ENCODE measurements at places on chromosomes 7 and 10.

- no peak for DNase-seq
Measured at GRCh38 chr10:64873959-64874358, 1352.8 kb downstream of the REEP3 start.

DNA sequence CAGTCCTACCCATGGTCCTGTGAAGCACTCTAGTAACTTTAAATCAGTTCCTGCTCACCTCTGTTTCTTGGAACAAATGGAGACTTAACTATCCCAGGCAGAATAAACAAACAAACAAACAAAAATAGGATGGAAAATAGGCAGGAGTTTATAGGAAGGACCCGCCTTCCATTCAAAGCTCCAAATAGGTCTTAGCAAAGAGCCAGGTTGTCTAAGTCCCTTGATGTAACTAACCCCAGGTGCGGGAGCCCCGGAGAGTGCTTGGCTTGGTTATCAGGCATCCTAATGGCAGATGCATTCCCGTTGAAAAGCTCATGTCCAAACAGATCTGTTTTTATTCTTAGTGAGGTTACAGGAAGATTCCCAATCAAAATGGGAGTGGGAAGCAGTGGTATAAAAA, 2.2 kb downstream of the IFIT2 start:
- DNase-seq = no peak

DNA sequence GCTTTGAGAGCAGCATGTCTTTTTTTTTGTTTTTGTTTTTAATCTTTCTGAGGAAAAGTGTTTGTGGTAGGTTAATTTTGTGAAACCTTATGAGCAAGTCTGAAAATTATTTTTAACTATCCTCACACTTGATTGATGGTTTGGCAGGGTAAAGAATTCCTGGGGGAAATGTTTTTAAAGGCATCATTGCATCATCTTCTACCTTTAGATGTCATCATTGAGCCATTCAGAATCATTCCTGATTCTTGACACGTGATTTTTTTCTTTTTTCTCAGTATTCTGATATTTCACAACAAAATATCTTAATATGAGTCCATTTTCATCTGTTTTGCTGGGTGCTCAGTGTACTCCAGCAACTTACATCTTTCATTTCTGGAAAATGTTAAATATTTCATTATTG, 28.3 kb downstream of the PALS2 start:
- no peak for DNase-seq

DNA sequence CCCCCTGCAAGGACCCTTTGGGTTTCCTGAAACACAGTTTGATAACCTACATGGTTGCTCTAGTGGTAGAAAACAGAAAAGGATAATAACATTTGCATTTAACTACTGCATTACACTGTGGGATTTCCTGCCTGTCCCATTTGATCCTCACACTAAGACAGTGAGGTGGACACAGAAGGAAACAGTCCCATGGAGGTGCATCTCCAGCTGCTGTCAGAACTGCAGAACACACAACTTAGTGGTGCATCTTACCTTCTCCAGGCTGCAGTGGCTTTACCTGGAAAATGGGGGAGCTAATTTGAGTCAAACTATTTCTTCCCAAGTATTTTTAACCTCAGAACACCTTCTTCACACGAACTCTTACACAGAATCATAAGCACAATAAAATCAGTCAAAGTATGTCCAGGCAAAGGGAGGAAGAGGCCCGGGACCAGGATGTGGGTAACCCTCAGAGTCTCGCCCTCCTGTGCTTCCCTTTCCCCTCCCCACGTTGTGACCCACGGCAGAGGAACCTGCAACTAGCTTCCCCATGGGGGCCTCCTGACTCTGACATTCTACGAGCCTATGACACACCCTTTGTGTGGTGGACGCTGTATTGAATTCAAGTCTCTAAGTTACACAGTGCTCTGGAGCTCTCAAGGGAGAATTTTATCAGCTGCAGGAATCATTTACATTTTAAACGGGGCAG, 33.7 kb downstream of the SCRN1 start:
- no peak for DNase-seq

DNA sequence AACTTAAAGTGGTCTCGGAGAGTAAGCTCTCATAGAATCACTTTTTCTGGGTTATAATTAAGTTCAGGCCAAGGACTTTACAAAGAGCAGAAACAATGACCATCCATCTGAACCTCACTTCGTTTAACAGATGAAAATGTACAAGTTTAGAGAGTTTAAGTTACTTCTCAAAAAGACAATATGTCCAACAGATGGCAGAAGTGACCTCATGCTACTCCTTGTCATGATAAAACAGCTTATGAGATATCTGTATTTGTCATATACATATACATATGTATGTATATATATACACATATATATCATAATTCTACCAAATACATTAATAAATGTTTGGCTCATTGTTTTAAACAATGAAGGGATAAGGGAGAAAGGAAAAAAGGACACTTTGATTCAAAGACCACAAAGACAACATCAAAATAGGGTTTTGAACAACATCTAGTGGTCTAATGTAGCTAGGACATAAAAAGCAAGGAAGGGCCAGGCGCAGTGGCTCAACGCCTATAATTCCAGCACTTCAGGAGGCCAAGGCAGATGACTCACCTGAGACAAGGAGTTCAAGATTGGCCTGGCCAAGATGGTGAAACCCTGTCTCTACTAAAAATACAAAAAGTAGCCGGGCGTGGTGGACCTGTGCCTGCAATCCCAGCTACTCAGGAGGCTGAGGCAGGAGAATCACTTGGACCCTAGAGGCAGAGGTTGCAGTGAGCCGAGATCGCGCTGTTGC, 17.8 kb downstream of the NAPEPLD start:
- no peak for DNase-seq

- no peak for DNase-seq
Measured at GRCh38 chr10:63200431-63200830, 67.3 kb downstream of the NRBF2 start.

DNA sequence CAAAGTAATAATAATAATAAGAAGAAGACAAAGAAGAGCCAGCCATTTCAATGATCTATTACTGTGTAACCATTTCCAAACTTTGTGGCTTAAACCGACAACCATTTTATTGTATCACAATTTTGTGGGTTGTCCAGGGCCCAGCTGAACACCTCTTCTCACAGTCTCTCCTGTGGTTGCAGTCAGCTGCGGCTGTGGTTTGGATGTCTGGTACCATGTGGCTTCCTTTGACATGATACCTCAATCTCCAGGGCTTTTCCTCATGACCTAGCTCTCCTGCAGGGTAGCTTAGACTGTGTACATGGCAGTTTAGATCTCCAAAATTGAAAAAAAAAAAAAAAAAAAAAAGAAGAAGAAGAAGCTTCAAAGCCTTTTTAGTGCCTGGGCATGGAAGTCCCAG, 72.6 kb upstream of the NFKB2 start:
- peak; percentile 25 for DNase-seq

GRCh38 chr7:1386623-1387220, 72.5 kb downstream of the MICALL2 start:
- no peak for DNase-seq

DNA sequence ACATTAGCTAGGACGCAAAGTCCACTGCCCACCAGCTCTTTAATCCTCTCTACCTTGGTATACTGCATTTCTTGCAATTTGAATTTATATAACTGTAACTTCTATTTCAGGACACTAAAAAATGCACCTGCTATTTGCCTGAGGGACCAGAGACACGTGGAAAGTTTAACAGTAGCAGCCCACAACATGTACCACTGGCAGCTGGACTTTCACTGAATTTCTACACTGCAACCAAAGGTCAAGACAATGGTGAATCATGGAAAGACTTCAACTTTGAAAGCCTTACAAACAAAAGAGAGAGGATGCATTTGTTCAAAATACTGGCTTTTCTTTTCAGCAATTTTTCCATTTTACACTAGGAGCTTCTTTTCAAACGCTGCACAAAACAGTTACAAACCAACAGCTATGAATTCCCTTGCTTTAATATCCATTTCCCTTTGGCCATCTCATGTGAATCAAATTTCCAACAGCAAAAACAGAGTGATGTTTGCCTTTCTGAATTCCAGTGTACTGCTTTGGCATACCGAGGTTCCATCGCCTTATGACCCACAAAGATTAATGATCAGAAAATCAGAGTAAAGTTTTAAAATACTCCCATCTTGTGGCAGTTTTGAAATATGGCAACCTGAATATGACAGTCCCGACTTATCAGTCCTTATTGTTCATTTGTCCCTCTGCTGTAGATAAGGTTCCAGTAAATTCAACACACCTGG, 29.9 kb upstream of the HNRNPH3 start:
- DNase-seq = no peak

DNA sequence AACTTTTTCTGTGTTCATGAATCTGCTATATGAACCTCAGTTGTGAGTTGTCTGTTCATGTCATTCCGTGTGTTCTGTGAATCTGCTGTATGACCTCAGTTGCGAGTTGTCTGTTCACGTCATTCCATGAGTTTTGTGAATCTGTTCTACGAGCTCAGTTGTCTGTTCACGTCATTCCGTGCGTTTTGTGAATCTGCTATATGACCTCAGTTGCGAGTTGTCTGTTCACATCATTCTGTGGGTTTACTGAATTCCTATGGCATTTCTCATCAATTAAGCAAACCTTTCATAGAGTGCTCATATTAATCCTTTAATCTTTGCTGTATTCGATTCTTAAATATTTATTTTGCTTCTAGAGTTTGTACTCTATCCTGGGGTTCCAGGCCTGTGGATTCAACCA, 150.6 kb downstream of the DIP2C start:
- DNase-seq = no peak

GRCh38 chr7:71388181-71388580, 256.2 kb downstream of the GALNT17 start:
- no peak for DNase-seq

GRCh38 chr10:525565-526315, 163.7 kb downstream of the DIP2C start:
- no peak for DNase-seq

- no peak for DNase-seq
Measured at GRCh38 chr7:139913021-139913844, 84.2 kb downstream of the TBXAS1 start.

- no peak for DNase-seq
Measured at GRCh38 chr7:106041140-106041717, 70.9 kb downstream of the SYPL1 start.

GRCh38 chr10:114519756-114520293, 115.5 kb upstream of the AFAP1L2 start:
- no peak for DNase-seq

- DNase-seq = no peak
Measured at GRCh38 chr7:146926841-146927240, 810.2 kb downstream of the CNTNAP2 start.

- DNase-seq = no peak
Measured at GRCh38 chr7:151754142-151754590, 122.7 kb downstream of the PRKAG2 start.

GRCh38 chr10:68302503-68302823, 29.4 kb upstream of the HNRNPH3 start:
- no peak for DNase-seq

DNA sequence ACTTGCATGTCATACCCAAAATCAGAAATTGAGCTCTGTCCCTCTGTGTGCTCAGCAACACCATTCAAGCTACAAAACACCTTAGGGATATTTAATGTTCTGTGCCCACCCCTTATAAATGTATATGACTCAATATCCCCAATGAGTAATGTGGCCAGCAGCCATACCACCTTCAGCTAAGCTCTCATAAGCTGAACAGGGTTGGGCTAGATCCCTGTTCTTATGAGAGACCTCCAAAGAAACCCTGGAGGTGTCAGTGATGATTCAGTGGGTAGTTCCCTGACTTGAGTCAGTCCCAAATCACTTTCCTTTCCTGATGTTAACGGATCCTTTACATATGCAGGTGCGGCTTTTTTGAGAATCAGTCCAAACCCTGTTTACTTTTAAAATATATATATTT, 253.8 kb downstream of the CREB5 start:
- DNase-seq = no peak

GRCh38 chr7:158648787-158649186, 55.8 kb downstream of the NCAPG2 start:
- DNase-seq = no peak

DNA sequence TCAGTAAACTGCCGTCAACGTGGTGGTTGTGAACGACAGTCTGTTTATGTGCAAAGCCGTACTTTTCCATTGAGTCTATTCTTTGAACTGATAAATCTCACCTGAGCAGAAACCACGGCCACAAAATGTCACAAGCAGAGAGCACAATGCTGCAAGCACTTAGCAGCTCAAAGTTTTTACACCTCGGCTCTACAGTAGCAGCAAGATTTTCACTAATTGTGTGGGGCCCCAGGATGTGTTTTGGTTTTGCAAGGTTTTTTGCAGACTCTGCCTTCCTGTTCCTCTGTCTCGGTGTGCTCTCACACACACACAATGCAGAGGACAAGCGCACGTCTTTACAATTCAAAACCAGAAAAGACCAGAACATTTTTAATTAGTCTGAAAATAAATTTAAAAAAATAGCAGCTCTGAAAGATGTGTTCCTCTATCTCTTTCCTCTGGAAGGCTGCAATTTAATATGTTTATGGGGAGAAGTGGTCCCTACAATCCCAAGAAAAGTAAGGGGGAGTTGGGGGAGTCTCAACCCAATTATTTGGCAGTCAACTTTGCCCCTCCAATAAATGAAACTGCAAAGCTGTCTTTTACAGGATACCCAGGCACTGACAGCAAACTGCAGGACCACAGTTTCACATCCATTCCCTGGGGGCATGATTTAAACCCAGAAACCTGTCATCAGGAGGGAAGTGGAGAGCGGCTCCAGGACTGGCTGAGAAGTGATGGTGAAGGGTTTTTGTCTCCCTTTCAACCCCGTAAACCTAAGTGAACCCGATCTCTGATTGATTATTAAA, 73.8 kb upstream of the SFMBT2 start:
- DNase-seq = no peak

DNA sequence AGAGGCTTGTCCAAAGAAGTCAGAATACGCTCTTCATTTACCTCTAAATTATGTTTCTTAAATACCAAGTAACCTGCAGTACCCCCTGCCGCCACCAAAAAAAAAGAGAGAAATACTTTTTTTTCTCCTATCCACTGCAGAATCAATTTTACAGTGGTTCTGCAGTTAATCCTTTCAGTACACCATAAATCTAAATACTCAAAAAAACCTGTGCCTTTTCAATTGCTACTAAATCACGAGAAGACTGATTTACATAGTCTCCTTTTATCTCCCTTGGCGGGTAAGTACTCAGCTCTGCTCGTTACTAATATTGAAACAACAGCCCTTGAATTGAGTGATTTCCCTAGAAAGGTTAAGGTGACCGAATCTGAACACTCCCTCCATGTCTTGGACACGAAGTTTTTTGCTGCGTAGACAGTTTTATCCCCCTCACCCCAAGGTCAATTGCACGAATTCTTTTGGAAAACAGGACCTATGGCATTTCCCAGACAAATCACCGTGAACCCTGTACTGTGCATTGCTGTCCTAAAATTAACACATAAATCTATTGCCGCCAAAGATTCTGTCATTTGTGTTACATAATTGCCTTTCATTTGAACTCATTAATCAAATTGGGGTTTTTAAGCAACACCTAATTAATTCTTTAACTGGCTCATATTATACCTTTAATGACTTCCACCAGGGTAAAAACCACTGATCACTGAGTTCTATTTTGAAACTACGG, 512 bp upstream of the VIM start:
- DNase-seq = no peak

- no peak for DNase-seq
Measured at GRCh38 chr7:24905996-24906770, 73.8 kb downstream of the OSBPL3 start.

- no peak for DNase-seq
Measured at GRCh38 chr7:75980430-75981202, 13.8 kb downstream of the TMEM120A start.

- no peak for DNase-seq
Measured at GRCh38 chr7:155405399-155406318, 52.3 kb upstream of the EN2 start.

Measured in stimulated activated CD4-positive, alpha-beta T cell treated with anti-CD3 and anti-CD28 coated beads, Interleukin-12 subunit alpha, Interleukin-12 subunit beta, amount 100 ng/mL, for 24 hours (primary cell).